Aorta (tissue), 5 donors: ENCODE measurements at places on chromosomes 2 and 18. TPM values are rescaled to one million over a fixed set of nuclear protein-coding genes. Genes with fewer than 3 reads are reported as not detected.

GRCh38 chr2:9675415-9676351 is 44.9 kb upstream of the YWHAQ start:
- no peak overlapping the region for H3K27ac ChIP-seq
- H3K36me3 ChIP-seq = no peaks in the 10 kb centered on the region
- no peaks in the 10 kb centered on the region for H3K27me3 ChIP-seq
- H3K4me3 ChIP-seq = no peak overlapping the region
- DNase-seq = no peak
- H3K4me1 ChIP-seq = no peaks in the 10 kb centered on the region

- no peak overlapping the region for H3K4me3 ChIP-seq
- no peak overlapping the region for H3K27ac ChIP-seq
- no peak for DNase-seq
- no peaks in the 10 kb centered on the region for H3K27me3 ChIP-seq
- H3K4me1 ChIP-seq = no peaks in the 10 kb centered on the region
- H3K36me3 ChIP-seq = no peaks in the 10 kb centered on the region
Observed at GRCh38 chr2:26064846-26065245, 31.0 kb downstream of the RAB10 start.

GRCh38 chr2:171109571-171109970 is 51.1 kb downstream of the TLK1 start:
- no peak overlapping the region for H3K27ac ChIP-seq
- no peak for DNase-seq
- no peaks in the 10 kb centered on the region for H3K27me3 ChIP-seq
- no peak overlapping the region for H3K4me3 ChIP-seq
- H3K4me1 ChIP-seq = no peaks in the 10 kb centered on the region

- no peaks in the 10 kb centered on the region for H3K27me3 ChIP-seq
- H3K36me3 ChIP-seq = no peaks in the 10 kb centered on the region
- no peaks in the 10 kb centered on the region for H3K4me1 ChIP-seq
Observed at GRCh38 chr2:207035875-207036274, 96.6 kb downstream of the CPO start.

GRCh38 chr2:164625378-164625971 is 4.2 kb upstream of the GRB14 start:
- H3K4me3 ChIP-seq = no peak overlapping the region
- no peaks in the 10 kb centered on the region for H3K36me3 ChIP-seq
- no peak for DNase-seq
- no peak overlapping the region for H3K27ac ChIP-seq

DNA sequence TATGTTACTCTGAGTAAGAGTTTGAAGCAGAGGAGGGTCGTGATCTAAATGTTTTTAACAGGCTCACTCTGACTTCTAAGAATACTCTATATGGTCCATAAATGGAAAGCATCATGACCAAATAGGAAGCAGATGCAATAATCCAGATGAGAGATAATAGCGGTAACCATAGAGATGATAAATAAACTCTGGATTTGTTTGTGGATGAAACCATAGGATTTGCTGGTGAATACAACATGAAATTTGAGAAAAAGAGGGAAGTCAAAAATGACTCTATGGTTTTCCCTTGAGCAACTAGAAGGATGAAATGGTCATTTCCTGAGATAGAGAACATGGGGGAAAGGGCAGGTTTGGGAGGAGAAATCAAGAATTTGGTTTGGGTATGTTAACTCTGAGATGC is 3.9 kb downstream of the HEATR5B start:
- no peak overlapping the region for H3K4me3 ChIP-seq
- H3K4me1 ChIP-seq = peaks cover 6% of the 10 kb centered on the region
- H3K27ac ChIP-seq = no peak overlapping the region
- no peaks in the 10 kb centered on the region for H3K36me3 ChIP-seq

SOX11 gene
- total RNA-seq = not detected

- no peak for DNase-seq
- H3K27me3 ChIP-seq = peaks cover 2% of the 10 kb centered on the region
- no peak overlapping the region for H3K27ac ChIP-seq
Observed at GRCh38 chr18:5500158-5500939, 43.4 kb downstream of the EPB41L3 start.

MCFD2 gene
- 165 TPM for total RNA-seq

DNA sequence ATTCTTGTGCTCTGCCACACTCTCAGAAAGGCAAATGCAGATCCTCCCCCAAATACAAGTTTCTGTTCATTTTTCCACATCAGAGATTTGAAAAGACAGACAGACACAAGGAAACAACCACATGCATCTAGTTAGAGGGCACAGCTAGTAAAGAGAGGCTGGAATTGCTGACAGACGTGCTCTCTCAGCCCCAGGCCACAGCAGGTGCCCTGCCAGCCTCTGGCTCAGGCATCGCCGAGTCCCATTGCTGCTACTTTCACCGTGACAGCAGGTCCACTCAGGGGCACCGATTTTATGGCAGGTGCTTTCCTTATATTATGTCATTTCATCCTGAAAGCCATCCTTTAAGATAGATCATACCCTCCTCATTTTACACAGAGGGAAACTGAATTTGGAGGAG is 507.5 kb downstream of the EIPR1 start:
- no peaks in the 10 kb centered on the region for H3K36me3 ChIP-seq
- H3K27me3 ChIP-seq = no peaks in the 10 kb centered on the region
- no peaks in the 10 kb centered on the region for H3K4me1 ChIP-seq

DNA sequence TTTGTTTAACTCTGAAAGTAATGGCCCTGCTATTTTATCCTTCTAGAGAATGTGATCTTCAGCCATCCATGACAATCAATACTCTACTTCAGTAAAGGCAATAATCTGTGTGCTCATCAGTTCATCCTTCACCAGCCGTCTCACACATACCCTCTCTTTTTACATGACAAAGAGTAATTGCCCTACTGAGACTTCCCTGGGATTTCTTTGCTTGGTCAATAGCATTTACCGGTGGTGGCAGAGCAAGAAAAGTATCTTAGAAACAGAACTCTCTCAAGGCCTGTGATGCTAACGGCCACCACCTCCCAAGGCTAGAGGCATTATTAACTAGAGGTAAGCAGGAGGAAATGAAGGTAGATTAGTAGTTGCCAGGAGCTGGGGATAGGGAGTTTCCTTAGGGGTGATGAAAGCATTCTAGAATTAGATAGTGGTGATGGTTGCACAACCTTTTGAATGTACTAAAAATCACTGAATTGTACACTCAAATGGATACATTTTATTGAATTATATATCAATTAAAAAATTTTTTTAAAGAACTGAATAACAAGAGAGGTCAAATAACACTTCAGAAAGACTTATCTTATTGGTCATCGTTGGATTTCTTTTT is 57.9 kb upstream of the EPC2 start:
- no peak for DNase-seq
- H3K4me1 ChIP-seq = no peaks in the 10 kb centered on the region
- H3K27ac ChIP-seq = no peak overlapping the region
- H3K36me3 ChIP-seq = no peaks in the 10 kb centered on the region
- no peaks in the 10 kb centered on the region for H3K27me3 ChIP-seq

- peak overlapping the region; percentile 67 for H3K27ac ChIP-seq
- no peak overlapping the region for H3K4me3 ChIP-seq
- DNase-seq = peak; percentile 76
Observed at GRCh38 chr2:189222468-189223105, 43.0 kb upstream of the COL5A2 start.
